ENCODE measurements at places on chromosomes 3 and 15.

DNA sequence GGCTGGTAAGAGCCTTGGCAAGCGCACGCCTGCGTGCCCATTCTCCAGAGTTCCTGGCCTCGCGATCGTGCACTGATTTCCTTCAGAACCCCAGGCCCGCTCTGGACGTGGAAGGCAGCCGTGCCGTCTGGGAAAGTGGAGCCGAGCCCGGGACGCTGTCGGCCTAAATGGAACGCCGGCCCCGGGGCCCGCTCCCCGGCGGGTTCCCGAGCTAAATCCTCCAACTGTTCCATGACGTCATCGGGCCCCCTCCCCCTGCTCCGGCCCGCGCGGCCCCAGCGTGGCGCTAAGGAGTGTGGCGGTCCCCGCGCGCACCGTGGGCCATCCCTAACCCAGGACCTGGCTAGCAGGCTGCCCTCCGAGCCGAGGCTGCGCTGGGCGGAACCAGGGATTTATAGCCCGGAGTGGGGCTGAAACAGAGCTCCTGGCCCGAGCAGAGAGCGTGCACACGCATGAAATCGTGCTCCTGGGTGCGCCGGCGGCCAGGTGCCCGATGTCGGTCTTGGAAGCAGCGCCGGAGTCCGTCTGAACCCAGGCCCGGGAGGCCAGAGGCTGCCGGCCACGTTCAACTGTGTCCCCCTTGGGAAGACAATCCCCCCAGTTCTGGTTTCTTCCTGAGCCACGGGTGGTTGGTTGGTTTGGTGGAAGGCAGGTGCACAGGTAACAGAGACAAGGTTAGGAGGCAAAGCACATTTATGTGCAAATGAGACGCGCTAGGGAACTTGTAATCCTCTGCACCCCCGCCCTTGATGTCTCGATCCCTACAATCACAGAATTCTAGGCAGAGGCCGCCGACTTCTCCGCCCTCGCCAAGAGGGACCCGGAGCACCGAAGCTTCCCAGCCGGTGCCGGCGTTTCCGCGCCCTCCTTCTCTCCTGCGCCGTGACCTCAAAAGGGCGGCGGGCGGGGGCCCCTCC lies 84.9 kb upstream of the ETV5 start:
- DNase-seq: peak; percentile 32

DNA sequence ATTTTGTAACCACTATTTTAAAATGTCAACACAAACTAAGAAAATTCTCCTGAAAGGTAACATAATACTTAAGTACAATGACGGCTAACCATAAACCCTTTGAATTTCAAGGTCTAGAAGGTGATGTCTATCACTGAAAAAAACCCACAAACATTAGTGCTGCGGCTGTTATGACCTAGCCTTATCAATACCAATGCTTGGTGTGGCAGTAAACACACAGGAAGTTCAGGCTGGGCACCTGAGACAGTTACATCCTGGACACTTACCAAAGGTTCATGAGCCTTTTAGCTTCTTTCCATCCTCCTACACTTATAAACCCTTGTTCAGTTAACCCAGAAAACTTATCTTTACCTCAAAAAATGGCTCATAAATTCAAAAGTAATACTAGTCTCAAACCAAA lies 5.8 kb downstream of the HSPBAP1 start:
- no peak for DNase-seq

DNA sequence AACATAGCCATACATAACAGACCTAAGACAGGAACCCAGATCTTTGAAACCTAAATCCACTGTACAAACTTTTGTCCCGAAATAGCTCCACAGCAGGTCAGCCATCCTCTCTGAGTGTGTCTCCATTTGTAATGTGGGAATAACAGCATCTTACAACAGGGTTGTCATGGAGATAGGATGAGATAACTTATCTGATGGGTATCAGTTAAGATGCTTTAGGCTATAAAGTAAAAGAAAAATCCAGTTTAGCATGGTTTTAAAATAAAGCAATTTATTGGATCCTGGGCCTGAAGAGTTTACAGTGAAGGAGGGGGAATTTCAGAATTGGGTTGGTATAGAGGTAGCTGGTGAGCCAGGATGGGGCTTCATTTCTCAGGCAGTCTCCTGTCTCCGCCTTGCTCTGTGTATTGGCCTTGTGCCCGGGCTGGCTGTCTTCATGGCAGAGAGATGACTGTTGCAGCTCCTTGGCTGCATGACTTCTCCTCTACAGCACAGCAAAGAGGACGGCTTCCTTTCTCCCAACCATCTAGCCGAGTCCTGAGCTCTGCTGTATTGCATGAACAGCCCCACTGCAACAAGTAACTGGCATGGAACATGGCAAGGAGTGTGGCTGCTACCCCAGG lies 131.9 kb upstream of the PROK2 start:
- no peak for DNase-seq

- DNase-seq: no peak
Observed at GRCh38 chr3:65398953-65399352, 639.8 kb downstream of the MAGI1 start.

DNA sequence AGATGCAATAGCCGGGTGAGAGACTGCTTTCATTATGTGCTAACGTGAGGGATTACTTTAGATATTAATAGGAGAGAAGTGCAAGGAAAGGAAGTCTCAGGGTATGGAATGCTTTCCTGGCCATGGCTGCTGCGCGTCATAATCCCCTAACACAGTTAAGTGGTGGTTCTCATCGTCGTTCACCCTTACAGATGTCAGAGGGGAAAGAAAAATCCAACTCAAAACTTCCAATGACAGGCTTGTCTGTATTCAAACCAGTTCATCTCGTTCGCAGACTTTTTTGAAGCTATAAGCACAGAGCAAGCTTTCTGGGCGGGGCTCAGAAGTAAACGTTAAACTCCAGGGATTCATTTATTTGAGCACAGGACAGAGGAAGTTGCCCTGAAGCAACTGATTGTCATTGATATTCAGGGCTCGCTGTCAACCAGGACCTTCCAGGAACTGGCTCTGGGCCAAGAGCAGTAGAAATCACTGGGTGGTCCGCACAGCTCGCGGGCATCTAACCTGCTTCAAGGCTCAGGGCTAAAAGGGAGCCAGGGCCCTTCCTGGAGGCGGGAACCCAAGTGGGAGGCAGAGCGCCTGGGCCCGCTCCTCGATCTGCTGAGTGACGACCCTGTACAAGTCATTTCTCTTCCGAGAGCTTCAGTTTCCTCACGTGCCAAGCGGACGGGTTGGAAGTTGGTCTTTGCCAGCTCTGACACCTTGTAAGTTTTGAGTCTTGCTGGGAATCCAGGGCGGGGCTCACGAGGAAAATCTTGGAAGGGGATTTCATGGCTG lies 1.1 kb upstream of the LPP start:
- DNase-seq: peak; percentile 67

All from common myeloid progenitor, CD34-positive (primary cell).